NCI-H460 (cell line): ENCODE measurements at places on chromosomes 11 and 22. TPM values are rescaled to one million over a fixed set of nuclear protein-coding genes. Genes with fewer than 3 reads are reported as not detected.

DNA sequence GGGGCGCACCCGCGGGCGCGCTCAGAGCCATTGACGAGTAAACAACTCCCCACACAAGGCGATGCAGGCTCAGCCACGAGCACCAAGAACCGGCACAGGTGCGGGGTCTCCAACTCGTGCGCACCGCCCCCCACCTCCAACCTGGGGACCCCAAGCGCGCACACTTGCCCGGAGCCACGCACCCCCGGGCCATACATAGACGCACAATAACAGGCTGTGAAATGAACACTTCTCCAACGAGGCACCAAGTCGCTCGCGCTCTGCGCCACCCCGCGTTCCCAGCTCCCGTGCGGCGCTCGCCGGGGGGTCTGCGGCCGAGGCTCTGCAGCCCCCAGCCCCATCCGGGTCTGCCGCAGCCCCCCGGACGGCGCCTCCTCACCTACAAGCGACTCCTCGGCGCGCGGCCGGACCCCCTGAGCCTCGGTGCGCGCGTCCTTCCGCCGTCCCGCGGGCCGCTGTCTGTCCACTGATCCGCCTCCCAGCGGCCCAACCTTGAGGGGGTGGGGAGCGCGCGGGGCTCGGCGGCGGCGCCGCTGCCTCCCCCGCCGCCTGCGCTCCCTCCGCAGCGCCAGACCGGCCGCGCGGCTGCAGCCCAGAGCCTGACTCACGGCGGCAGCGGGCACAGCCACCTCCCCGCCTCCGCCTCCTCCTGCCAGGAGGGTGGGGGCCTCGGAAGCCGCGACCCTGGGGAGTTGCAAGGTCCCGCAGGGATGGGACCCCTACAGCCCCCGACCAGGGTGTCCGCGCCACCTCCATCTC is 1.6 kb downstream of the IFITM10 start:
- DNase-seq: no peak

ACCSL gene
- not detected in 2 replicates for total RNA-seq

ANKK1 gene
- 0.12 TPM in 1 of 2 replicates, not detected in the other for total RNA-seq

- no peak for DNase-seq
Observed at GRCh38 chr22:24518771-24519485, 23.8 kb downstream of the UPB1 start.

MS4A14 gene
- total RNA-seq: not detected in 2 replicates

DNA sequence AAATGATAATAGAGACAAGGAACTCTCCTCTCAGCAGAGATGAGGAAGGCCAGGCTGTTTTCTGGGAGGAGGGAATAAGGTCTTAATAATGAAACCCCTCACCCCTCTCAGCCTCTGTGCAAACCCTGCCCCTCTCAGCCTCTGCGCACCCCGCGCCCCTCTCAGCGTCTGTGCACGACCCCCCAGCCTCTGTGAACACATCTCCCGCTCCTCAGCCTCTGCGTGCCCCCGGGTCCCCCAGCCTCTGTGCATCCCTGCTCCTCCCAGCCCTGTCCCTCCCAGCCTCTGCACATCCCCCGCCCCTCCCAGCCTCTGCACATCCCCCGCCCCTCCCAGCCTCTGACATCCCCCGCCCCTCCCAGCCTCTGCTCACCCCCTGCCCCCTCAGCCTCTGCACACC is 837.8 kb downstream of the TBC1D22A start:
- no peak for DNase-seq

DNA sequence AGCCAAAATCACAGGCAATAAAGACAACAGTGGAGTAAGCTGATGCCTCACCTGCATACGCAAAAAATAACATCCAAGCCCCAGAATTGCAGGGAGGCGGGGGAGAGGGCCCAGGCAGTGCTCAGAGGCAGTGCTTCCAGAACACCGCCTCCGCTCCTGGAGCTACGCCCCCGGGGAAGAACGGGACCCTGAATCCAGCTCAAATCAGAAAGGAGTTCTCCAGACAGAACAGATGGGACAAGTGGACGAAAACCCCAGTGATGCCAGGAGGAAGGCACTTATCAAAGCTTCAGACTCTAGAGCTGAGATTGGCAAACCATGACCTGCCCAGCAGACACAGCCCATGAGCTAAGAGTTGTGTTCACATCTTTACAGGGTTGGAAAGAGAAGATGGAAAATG is 683.9 kb downstream of the TBC1D22A start:
- DNase-seq: no peak

- no peak for DNase-seq
Observed at GRCh38 chr11:77287615-77288273, 13.7 kb downstream of the GDPD4 start.

- no peak for DNase-seq
Observed at GRCh38 chr11:40882301-40882700, 577.2 kb downstream of the LRRC4C start.

GRCh38 chr11:40227730-40228129 is 1231.7 kb downstream of the LRRC4C start:
- no peak for DNase-seq

GRCh38 chr11:127412722-127413380 is 412.3 kb upstream of the KIRREL3 start:
- DNase-seq: no peak
